ENCODE measurements at places on chromosomes 3 and 15.

- peak; percentile 3 for DNase-seq
Measured at GRCh38 chr3:181757694-181758306, 46.1 kb downstream of the SOX2 start.

- DNase-seq: no peak
Measured at GRCh38 chr3:159266779-159267178, 464.9 kb downstream of the MFSD1 start.

DNA sequence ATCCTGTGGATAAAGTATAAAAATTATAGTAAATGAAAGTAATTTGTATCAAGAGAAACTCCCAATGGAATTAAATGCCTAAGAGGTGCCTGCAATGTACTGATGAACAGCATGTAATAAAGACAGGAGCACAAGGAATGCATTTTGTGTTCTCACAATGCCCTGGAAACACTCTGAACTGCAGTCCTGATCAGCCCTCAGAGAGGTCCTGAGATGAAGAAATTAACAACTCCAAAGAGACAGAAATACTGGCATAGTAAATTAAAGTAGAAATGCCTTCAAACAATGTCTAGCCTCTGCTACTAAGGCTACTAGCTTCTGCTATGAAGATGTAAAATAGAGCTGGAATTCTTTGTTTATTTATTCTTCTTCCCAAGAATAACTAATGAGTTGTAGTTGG lies 59.9 kb downstream of the CFAP20DC start:
- no peak for DNase-seq

GRCh38 chr3:189567766-189568420 lies 63.3 kb upstream of the TP63 start:
- no peak for DNase-seq

DNA sequence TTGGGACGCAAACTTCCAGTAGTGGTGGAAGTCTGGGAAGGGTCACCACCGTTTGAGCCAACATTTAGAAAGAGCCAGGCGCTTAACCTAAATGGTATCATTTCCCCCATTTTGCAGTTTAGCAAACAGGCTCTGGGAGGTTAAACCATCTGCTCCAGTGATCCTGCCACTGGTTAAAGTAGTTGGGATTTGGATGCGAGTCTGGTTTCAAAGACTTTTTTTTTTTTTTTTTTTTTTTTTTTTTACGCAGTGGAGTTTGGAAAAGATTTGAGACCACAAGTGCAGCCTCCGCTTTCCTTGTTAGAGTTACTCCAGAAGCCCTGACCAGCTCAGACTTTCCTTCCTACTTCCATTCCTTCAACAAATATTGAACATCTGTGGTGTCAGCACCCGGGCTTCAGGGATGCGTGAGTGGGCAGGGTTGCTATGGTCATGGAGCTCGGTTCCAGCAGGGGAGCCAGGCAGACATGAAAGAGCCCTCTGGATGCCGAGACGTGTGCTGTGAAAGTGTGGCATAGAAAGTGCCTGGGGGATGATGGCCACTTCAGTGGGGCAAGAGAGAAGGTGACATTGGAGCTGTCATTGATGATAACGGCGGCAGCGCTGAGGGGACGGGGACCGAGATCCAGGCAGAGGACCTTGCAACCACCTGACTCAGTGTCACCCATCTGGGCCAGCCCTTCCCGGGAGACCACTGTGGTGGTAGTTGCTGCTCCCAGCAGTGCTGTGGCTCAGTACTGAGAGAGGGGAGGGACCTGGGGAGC lies 1.1 kb upstream of the RNU6-1 start:
- DNase-seq: peak; percentile 4

DNA sequence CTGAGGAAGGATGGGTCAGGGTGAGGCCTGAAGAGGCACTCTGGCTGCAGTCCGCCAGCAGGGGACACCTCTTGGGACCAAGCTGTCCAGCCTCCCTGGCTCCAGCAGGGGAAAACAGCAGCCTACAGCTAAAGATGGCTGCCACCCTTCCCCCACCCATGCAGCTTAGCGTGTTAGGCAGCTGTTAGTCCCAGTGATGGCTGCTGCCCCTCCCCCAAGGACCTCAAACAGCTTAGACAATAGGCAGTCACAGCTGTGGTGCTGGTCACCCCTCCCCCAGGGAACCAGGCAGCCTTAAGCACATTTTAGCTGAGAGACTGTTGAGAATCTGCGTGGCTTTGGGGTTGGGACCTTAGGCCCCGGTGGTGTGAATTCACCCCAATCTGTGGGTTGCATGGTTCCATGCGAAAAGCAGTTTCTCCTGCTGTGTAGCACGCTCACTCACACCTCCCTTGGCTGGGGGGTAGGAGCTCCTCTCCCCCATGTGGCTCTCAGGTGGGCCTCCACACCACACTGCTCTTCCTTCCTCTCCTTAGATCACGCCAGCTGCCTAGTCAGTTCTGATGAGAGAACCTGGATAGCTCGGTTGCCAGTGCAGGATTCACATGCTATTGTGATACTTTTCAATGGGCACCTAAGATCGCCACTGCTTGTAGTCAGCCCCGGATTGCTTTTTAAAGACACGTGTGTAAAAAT lies 140.5 kb upstream of the CADPS start:
- no peak for DNase-seq

DNA sequence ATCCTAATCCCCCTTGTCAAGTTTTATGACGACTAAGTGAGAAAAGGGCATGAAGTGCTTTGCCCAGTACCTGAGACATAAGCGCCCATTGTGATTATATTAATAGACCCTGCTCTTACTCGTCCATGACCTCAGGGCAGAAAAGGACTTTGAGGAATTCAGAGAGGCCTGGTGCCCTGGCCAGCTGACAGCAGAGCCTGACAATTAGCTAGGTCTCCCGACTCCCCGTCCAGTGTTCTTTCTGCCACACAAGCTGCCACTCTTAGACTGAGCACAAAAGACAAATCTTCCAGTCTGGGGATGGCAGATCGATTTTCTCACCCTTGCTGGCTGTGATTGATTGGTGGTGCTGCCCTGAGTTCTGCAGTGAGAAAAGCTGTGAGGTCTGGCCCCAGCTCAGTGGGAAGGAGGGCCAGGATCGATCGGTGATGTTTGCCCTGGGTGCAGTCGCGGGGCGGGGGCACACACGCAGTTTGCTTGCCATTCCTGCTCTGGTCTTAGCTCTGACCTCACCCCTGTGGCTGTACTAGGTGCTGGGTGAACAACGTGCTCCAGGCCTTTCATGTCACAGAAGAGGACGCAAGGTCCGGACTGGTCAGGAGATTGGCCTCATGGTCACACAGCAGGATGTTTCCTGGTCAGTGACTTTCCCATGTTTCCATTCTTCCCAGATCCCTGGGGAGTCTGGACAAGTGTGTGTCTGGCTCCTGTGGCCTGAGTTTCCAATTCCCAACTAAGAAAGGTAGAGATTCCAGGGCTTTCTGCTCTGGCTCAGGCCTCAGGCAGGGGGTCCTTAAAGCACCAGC lies 67.4 kb upstream of the TLE3 start:
- DNase-seq: no peak

- no peak for DNase-seq
Measured at GRCh38 chr15:69610277-69610676, 157.7 kb downstream of the RPLP1 start.

GRCh38 chr3:52367891-52368880 lies 52.1 kb downstream of the DNAH1 start:
- no peak for DNase-seq

- no peak for DNase-seq
Measured at GRCh38 chr3:153311541-153311940, 149.5 kb downstream of the RAP2B start.

DNA sequence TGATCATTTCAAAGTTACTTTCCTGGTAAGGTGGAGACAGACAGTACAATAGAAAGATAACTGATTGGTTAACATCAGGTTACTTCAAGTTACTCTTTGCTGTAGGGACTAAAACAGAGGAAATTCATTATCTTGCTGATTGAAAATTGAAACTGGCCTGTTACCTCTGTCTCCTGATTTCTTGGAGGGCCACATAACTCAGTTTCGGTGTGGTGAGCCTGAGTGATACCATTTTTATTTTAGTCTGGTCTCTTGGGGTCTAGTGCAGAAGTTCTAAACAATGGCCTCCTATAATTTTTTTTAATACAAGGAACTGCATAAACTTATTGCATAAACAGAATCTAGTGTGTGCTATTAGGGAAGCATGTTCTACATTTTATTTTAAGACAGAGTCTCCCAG lies 1.2 kb upstream of the ICE2 start:
- no peak for DNase-seq

DNA sequence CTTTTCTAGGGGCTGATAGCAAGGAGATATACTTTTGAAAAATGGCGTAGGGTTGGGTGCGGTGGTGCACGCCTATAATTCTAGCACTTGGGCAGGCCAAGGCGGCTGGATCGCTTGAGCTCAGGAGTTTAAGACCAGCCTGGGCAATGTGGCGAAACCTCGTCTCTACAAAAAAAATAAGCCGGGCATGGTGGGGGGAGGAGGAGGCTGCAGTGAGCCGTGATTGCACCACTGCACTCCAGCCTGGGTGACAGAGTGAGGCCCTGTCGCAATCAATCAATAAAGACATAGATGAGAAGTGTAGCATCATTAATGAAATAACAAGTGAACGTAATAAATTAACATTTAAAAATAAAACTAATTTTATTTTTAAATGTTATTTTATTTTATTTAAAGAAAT lies 134.6 kb downstream of the SLCO3A1 start:
- no peak for DNase-seq

- DNase-seq: no peak
Measured at GRCh38 chr3:48178072-48178471, 10.1 kb downstream of the CDC25A start.

GRCh38 chr3:24373198-24373959 lies 121.3 kb downstream of the THRB start:
- DNase-seq: no peak

- DNase-seq: no peak
Measured at GRCh38 chr3:109930582-109930981, 593.2 kb upstream of the DPPA4 start.

- DNase-seq: peak; percentile 46
Measured at GRCh38 chr15:60520825-60521368, 42.0 kb upstream of the ICE2 start.

DNA sequence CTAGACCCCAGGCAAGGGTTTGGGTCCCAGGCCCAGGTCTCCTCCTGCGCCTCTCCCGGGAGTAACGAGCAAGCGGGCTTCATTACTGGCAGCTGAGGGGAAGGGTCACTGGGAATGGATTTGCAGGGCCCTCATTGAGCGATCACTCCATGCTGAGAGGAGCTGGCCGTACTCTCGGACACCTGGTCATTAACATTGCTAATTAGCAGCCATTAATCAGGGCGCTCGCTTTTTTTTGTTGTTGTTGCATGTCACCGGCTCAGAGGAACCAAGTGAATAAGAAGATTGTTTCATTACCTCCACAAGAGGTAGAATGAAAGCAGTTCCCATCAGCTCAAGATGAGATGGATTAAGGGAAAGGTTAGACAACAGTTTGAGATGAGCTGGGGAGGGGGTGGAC lies 293.0 kb upstream of the ATP11B start:
- no peak for DNase-seq

GRCh38 chr3:13177641-13178040 lies 104.4 kb upstream of the IQSEC1 start:
- DNase-seq: no peak

GRCh38 chr3:110886222-110886893 lies 185.3 kb upstream of the NECTIN3 start:
- no peak for DNase-seq

GRCh38 chr3:187783098-187783497 lies 37.8 kb upstream of the BCL6 start:
- DNase-seq: no peak

- DNase-seq: no peak
Measured at GRCh38 chr3:156395961-156396710, 158.8 kb downstream of the SSR3 start.

DNA sequence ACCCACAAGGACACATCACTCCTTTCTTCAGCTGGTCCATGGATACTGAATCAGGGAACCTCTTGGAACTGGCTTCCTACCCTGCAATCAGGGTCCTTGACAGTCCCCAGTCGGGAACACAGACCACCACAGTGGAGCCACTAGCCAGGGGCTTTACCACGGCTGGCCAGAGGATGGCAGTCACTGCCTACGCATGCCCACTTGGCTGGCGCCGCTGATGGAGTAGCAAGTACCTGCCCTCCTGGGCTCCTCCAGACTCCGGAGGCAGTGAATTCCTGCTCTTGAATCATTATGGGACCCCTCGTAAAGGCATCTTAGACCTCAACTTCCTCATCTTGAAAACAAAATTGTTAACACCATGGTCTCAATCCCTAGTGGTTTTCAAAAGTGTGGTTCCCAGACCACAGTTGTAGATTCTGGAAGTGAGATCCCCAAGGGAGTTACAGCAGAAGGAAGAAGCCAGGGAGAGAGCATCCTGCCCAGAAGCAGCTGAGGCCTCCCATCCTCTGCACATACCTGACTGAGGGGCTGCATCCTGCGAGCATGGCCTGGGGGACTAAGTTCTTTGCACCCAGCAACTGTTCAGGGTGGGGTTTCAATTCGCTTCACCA lies 9.1 kb upstream of the SKIC8 start:
- peak; percentile 17 for DNase-seq

DNA sequence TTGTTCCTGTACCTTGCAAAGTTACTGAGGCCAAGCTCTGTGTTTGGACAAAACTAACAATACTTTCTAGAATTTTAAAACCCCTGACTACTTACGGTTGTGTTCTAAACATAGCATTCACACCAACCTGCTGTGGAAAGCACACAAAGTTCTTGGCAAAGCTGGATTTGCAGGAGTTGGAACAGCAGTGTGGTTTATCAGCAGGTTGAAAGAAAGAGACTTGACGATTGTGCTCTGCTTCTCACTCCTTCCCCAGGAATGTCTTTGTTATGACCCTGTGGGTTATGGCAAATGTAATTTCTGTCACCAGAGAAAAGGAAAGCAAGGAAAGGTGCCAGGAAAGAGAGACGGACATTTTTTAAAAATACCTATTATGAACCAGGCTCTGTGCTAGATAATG lies 165.5 kb upstream of the TGFBR2 start:
- DNase-seq: no peak

GRCh38 chr3:158790901-158791589 lies 10.8 kb upstream of the MFSD1 start:
- DNase-seq: peak; percentile 18

DNA sequence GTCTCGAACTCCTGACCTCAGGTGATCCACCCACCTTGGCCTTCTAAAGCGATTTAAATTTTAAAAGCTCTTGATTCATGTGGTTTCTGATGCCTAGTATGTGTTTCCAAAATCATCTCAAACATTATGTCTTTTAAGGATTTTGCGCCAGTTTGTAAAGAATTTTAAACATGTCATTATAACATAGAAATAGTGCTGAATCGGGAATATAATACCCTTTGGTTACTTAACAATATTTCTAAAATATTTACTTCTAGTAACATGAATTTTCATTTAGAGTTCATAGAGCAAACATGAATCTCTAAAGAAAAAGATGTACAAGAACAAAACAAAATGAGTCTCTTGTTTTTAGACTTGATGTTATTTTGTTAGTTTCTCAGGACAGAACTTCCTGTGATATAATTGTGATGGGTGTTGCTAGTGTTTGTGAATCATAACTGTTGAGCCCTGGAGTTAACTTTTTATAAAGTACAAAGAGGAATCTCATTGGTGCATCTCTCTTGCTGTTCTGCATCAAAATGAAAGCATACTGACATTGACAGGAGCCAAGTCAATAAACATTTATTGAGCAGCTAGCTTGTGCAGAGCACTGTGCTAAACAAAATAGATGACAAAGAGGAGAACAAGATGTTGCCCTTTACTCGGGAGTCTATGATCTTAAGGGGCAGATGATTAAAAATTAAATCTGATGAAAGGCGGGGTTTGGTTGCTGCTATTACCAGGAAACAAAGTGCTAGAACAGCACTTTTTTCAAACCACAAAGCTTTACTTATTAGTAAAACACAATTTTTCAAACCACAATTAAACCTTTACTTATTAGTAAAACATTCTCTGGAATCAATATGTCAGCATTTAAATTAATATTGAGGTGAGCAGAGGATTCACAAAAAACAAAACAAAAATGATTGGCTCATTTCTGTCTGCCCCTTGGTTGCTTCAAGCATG lies 73.4 kb downstream of the MME start:
- no peak for DNase-seq

All from NCI-H748 treated with DMSO at 0.1 percent for 48 hours (cell line).